Neural crest cell (in vitro differentiated cells): ENCODE measurements at places on chromosomes 12 and 14. TPM values are rescaled to one million over a fixed set of nuclear protein-coding genes. Genes with fewer than 3 reads are reported as not detected.
A peak's percentile ranks its signal among the peaks of the same experiment; 100 is the strongest.

DNA sequence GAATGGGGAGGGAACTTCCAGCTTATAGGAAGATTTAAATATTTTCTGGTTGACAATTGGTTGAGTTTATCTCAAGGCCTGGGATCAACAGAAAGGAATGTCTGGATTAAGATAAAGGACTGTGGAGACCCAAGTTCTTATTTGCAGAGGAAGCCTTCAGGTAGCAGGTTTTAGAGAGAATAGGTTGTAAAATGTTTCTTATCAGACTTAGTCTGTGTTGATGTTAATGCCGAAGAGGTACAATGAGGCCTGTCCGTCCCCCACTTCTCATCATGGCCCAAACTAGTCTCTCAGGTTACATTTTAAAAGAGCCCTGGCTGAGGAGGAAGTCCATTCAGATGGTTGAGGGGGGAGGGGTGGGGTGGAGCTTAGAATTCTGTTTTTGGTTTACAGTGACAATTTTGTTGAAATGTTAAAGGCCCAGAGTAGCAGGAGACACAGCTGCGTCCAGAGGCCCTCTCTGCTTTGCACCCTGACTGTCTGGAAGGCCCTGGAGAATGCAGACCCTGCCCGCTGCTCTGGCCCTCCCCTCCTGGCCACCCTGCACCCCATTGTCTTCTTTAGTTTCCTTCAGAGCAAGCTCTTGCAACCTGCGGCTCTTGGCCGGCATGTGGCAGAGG, 672.5 kb upstream of the TMEM132C start:
- H3K36me3 ChIP-seq = no peaks in the 10 kb centered on the region
- DNase-seq = no peak
- H3K4me3 ChIP-seq = no peak overlapping the region
- peaks cover 22% of the 10 kb centered on the region for H3K4me1 ChIP-seq

GRCh38 chr14:70002589-70003346, 123.6 kb downstream of the SMOC1 start:
- peaks cover 66% of the 10 kb centered on the region for H3K4me1 ChIP-seq
- H3K4me3 ChIP-seq = no peak overlapping the region
- H3K27me3 ChIP-seq = no peaks in the 10 kb centered on the region
- no peak overlapping the region for H3K27ac ChIP-seq
- peaks cover 64% of the 10 kb centered on the region for H3K36me3 ChIP-seq
- no peak for DNase-seq

- H3K27me3 ChIP-seq = no peaks in the 10 kb centered on the region
- H3K27ac ChIP-seq = peak overlapping the region; percentile 13
- no peaks in the 10 kb centered on the region for H3K36me3 ChIP-seq
Measured at GRCh38 chr12:59077575-59078426, 157.5 kb upstream of the LRIG3 start.

DNA sequence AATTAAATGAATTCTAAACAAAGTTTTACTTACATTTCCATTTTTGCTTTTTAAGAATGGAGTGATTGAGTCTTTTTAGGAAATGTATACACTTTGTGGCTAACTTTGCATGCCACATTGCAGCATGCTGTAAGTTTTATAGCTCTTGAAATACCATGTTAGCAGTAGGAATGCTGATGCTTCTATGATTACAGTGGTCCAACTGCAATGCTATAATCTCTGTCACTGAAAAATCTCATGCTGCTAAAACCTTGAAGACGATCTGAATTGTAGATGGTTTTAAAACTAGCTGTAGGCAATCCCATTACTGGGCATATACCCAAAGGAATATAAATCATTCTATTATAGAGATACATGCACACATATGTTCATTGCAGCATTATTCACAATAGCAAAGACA, 127.6 kb downstream of the WIF1 start:
- no peaks in the 10 kb centered on the region for H3K27me3 ChIP-seq
- H3K36me3 ChIP-seq = no peaks in the 10 kb centered on the region
- H3K4me3 ChIP-seq = no peak overlapping the region
- H3K4me1 ChIP-seq = peaks cover 27% of the 10 kb centered on the region

GRCh38 chr14:22600027-22600426, 1.9 kb downstream of the ABHD4 start:
- peak overlapping the region; percentile 19 for H3K27ac ChIP-seq
- H3K4me1 ChIP-seq = peaks cover 23% of the 10 kb centered on the region
- no peak for DNase-seq
- H3K36me3 ChIP-seq = peaks cover 4% of the 10 kb centered on the region

GRCh38 chr14:76778546-76779215, 17.4 kb downstream of the VASH1 start:
- H3K36me3 ChIP-seq = peaks cover 11% of the 10 kb centered on the region
- no peak for DNase-seq
- H3K27me3 ChIP-seq = peaks cover 2% of the 10 kb centered on the region
- H3K27ac ChIP-seq = no peak overlapping the region
- H3K4me3 ChIP-seq = peak overlapping the region; percentile 21

- H3K27me3 ChIP-seq = peaks cover 23% of the 10 kb centered on the region
- no peak for DNase-seq
- H3K27ac ChIP-seq = no peak overlapping the region
- peaks cover 28% of the 10 kb centered on the region for H3K4me1 ChIP-seq
- H3K36me3 ChIP-seq = no peaks in the 10 kb centered on the region
Measured at GRCh38 chr12:107129315-107129930, 36.1 kb upstream of the CRY1 start.

DNA sequence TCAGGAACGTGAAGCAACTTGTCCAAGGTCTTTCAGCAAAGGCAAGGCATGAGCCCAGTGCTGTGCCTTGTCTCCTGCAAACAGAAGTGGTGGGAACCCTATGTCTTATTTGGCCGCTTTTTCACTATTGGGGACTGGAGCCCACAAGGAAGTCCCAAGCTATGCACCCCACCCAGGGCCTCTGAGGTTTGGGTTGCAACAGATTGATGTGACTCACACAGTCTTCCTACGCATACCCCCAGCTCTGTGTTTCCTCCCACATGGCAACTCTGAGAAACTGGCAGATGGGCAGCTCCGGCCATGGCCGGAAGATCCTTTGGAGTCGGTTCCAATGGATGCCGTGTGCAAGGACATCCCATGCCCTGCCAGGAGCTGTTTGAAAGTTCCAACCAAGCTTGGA, 28.3 kb upstream of the CMKLR1 start:
- H3K27me3 ChIP-seq = peaks cover 3% of the 10 kb centered on the region
- no peaks in the 10 kb centered on the region for H3K36me3 ChIP-seq
- no peak overlapping the region for H3K27ac ChIP-seq
- no peaks in the 10 kb centered on the region for H3K4me1 ChIP-seq

GRCh38 chr12:33988197-33988805, 34.0 kb upstream of the ALG10 start:
- DNase-seq = no peak
- H3K36me3 ChIP-seq = no peaks in the 10 kb centered on the region
- no peak overlapping the region for H3K4me3 ChIP-seq
- peaks cover 25% of the 10 kb centered on the region for H3K27me3 ChIP-seq
- H3K27ac ChIP-seq = no peak overlapping the region

DNA sequence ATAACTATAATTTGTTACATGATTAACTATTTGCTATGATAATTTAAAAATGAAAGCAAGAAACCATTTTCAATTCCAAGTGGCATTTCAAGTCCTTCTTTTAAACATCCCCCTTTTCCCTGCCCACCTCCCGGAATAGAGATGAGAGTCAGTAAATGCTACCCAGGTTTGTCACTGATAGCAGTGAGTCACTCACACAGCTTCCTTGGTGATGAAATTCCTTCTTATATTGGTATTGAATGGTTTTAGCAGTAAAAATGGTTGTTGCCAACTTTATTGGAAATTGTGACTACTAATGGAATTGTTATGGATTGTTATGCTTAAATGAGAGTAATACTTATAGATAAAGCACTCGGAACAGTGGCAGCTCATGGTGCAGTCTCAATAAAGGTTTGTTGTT, 90.5 kb downstream of the PPM1A start:
- H3K4me3 ChIP-seq = no peak overlapping the region
- no peaks in the 10 kb centered on the region for H3K4me1 ChIP-seq
- H3K36me3 ChIP-seq = peaks cover 3% of the 10 kb centered on the region
- no peak for DNase-seq

- no peaks in the 10 kb centered on the region for H3K27me3 ChIP-seq
- H3K27ac ChIP-seq = peak overlapping the region; percentile 29
- peaks cover 3% of the 10 kb centered on the region for H3K36me3 ChIP-seq
- no peak for DNase-seq
Measured at GRCh38 chr12:2250797-2251196, 198.0 kb downstream of the CACNA1C start.

GRCh38 chr12:128803788-128804187, 20.0 kb downstream of the SLC15A4 start:
- H3K4me3 ChIP-seq = no peak overlapping the region
- DNase-seq = no peak
- H3K27me3 ChIP-seq = no peaks in the 10 kb centered on the region
- H3K36me3 ChIP-seq = peaks cover 39% of the 10 kb centered on the region

DNA sequence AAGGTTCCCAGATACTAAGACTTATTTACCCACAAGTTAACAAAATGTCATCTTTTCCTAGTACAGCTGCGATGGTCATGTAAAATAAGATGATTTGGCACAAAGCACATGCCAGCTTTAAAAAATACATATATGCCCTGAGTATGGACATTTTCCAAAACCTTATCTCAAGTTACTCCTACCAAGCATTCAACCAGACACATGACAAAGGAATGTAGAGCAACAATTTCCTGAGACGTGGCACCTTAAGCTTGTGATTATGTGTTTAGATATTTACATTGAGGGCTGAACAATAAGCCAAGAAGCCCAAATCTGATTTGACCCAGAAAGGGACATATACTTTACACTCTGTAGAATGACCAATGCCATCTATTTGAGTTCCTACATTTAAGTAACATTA, 24.5 kb upstream of the OVCH1 start:
- no peaks in the 10 kb centered on the region for H3K27me3 ChIP-seq
- no peak overlapping the region for H3K4me3 ChIP-seq
- no peaks in the 10 kb centered on the region for H3K4me1 ChIP-seq
- no peaks in the 10 kb centered on the region for H3K36me3 ChIP-seq
- no peak for DNase-seq
- H3K27ac ChIP-seq = no peak overlapping the region

DNA sequence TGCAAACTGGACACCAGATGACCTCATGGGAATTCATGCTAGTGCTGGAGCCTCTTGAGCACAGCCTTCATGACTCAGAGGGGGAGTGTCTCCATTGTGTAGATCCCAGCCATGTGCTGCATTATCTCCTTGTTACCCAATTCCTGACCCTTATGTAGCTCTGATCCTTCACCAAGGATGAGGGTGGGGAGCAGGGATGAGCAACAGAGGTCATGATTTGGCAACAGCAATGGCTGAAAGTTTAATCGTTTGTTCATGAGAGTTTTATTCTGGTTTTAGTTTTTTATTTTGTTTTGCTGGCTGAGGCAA, 9.5 kb upstream of the BDKRB1 start:
- H3K4me1 ChIP-seq = no peaks in the 10 kb centered on the region
- H3K27ac ChIP-seq = no peak overlapping the region
- no peak overlapping the region for H3K4me3 ChIP-seq
- peaks cover 8% of the 10 kb centered on the region for H3K27me3 ChIP-seq
- H3K36me3 ChIP-seq = no peaks in the 10 kb centered on the region
- DNase-seq = no peak

DNA sequence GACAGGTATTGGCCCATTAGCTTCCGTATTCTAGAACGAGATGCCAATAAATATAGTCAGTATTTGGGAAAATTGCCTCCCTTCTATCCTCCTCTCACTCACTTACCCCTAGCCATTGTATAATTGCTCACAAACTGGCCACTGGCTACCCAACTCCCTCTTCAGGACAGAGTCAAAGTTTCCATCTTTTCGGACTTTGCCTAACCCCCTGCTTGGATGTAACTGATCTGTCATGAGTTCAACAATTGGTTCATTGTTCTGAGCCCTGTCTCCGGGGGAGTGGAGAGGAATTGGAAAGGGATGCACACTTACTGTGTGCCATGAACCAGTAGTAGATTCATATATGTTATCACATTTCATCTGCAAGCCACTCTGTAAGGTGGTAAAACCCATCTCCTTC, 12.2 kb downstream of the MYRFL start:
- no peak overlapping the region for H3K27ac ChIP-seq
- peaks cover 10% of the 10 kb centered on the region for H3K4me1 ChIP-seq
- no peaks in the 10 kb centered on the region for H3K36me3 ChIP-seq
- H3K4me3 ChIP-seq = no peak overlapping the region

- peak; percentile 24 for DNase-seq
- H3K4me1 ChIP-seq = no peaks in the 10 kb centered on the region
- H3K36me3 ChIP-seq = no peaks in the 10 kb centered on the region
- no peaks in the 10 kb centered on the region for H3K27me3 ChIP-seq
- no peak overlapping the region for H3K27ac ChIP-seq
Measured at GRCh38 chr14:40417777-40418401, 985.7 kb upstream of the FBXO33 start.

DNA sequence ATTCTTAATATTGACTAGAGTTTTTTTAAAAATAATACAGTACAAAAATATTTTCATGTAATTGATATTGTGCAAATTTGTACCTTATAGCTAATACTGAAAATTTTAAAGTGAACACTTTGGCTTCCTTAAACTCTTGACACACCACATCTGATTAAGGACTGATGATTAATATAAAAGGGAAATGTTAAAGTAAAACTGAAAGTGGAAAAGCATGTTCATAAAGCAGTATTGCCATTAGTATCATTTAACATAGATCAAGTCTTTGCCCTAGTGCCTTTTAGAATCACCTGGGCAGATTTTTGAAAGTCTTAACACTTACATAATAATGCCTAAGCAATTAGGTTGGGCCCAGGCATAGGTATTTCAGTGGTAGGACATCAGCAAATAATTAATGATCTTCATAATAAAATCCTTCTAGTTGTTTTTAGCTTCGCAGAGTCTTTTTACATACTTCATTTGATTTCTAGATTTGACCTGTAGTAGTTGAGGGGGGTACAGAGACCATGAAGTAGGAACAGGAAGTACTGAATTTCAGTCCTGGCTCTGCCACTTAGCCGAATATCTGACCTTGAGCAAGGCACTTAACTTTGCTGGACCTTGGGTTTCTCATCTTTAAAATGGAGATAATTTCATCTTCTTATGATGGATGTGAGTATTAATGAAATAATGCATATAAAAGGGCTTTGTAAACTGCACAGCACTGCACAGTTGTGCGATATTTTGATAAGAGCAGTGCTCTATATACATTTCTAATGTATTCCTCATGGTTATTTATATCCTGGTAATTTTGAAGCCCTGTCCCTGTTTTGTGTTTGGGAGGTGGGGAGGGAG, 43.7 kb downstream of the MARK3 start:
- peaks cover 6% of the 10 kb centered on the region for H3K36me3 ChIP-seq
- H3K27ac ChIP-seq = peak overlapping the region; percentile 27
- H3K27me3 ChIP-seq = no peaks in the 10 kb centered on the region

GRCh38 chr12:131827961-131828534, at the start of gene MMP17:
TSS of gene MMP17 (plus strand) at chr12:131828393. CDS start at chr12:131828495, 102 bp downstream.
- H3K27me3 ChIP-seq = peaks cover 51% of the 10 kb centered on the region
- H3K27ac ChIP-seq = no peak within 1 kb of the TSS
- H3K4me1 ChIP-seq = peaks cover 4% of the 10 kb centered on the region

WIF1 gene
- not detected in 2 replicates for total RNA-seq

CRACR2A gene
- 2.2 and 2.7 TPM in 2 replicates for total RNA-seq

PNMA1 gene
- total RNA-seq = 94.4 and 97.4 TPM in 2 replicates

CLEC1B gene
- not detected in 2 replicates for total RNA-seq

OR4E2 gene
- not detected in 2 replicates for total RNA-seq

FAM90A1 gene
- total RNA-seq = not detected in 2 replicates

MANSC4 gene
- not detected in 2 replicates for total RNA-seq

GOLGA5 gene
- total RNA-seq = 17.8 and 19.8 TPM in 2 replicates
